ENCODE measurements at places on chromosomes 1 and 21. TPM values are rescaled to one million over a fixed set of nuclear protein-coding genes. Genes with fewer than 3 reads are reported as not detected.

Gene EDARADD
- not detected for total RNA-seq

Gene ID3
- 739 TPM for total RNA-seq

Gene PAPPA2
- total RNA-seq, result 0.05 TPM

Gene AKNAD1
- not detected for total RNA-seq

Gene PTTG1IP
- total RNA-seq, result 367 TPM

Gene TCHHL1
- not detected for total RNA-seq

Gene KRTAP13-3
- not detected for total RNA-seq

Gene CBR3
- 34.6 TPM for total RNA-seq

Gene LRRIQ3
- 0.34 TPM for total RNA-seq

Gene TMIGD3
- 0.59 TPM for total RNA-seq

Gene NHLH2
- total RNA-seq, result not detected

Gene TTLL7
- total RNA-seq, result 3.9 TPM

Gene DYNLT4
- not detected for total RNA-seq

Gene LCA5L
- total RNA-seq, result 0.07 TPM

Gene LRRC39
- total RNA-seq, result 0.13 TPM

Gene KRTAP15-1
- total RNA-seq, result not detected

Gene GPA33
- not detected for total RNA-seq

Gene KCNJ9
- total RNA-seq, result not detected

Gene LRRC71
- total RNA-seq, result 0.34 TPM

Gene FCRL3
- not detected for total RNA-seq

Gene GJA9
- total RNA-seq, result not detected

Gene IVL
- not detected for total RNA-seq

Gene CTPS1
- 28.9 TPM for total RNA-seq

Gene NMNAT2
- 1.3 TPM for total RNA-seq

Gene LMOD1
- 0.10 TPM for total RNA-seq

Gene CELA3A
- total RNA-seq, result not detected

Gene AZIN2
- total RNA-seq, result 1.9 TPM

Gene RNF19B
- 33.1 TPM for total RNA-seq

Gene SYTL1
- 0.27 TPM for total RNA-seq

Gene MOB3C
- 6.3 TPM for total RNA-seq

Gene PDZK1IP1
- 0.30 TPM for total RNA-seq

Gene IL6R
- 5.3 TPM for total RNA-seq

Gene ZNF648
- total RNA-seq, result not detected

Gene GPR3
- 2.1 TPM for total RNA-seq

Gene PDIK1L
- 6.1 TPM for total RNA-seq

Gene SPRR2B
- not detected for total RNA-seq

Gene OR2T11
- total RNA-seq, result not detected

Gene SZT2
- total RNA-seq, result 12.2 TPM

Gene VHLL
- total RNA-seq, result not detected

Gene TIAM1
- 4.4 TPM for total RNA-seq

Gene UTS2
- not detected for total RNA-seq

Gene SLC50A1
- total RNA-seq, result 39.2 TPM

Gene CDA
- 1.1 TPM for total RNA-seq

Gene LCE2A
- not detected for total RNA-seq

Gene AHDC1
- total RNA-seq, result 4.7 TPM

Gene TRNAU1AP
- total RNA-seq, result 30.8 TPM
